Stimulated activated effector memory CD8-positive, alpha-beta T cell treated with anti-CD3 and anti-CD28 coated beads, Interleukin-12 subunit alpha, Interleukin-12 subunit beta, amount 100 ng/mL, for 72 hours (primary cell): ENCODE measurements at places on chromosomes 11 and 22.

GRCh38 chr22:38631724-38632123 lies 24.5 kb downstream of the FAM227A start:
- DNase-seq = no peak

DNA sequence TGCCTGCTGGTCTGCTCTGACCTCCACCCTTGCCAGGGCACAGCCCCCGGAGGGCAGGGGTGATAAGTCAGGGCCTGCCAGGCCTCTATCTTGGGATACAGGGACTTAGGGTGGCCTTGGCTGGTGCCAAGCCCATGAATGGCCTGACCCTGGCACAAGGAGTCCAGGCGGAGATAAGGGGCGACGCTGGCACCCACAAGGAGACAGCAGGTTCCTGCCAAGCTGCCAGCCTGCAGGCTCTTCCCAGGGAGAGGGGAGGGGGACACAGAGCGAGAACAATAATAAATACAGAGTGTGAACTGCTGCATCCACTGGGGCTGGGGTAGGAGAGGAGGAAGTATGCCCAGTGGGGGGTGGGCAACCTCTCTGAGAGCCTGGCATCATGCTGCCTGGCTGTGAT lies 978 bp downstream of the CSDC2 start:
- DNase-seq = no peak

- DNase-seq = no peak
These were observed 10.4 kb downstream of the OR52K2 start for GRCh38 chr11:4459500-4459899.

DNA sequence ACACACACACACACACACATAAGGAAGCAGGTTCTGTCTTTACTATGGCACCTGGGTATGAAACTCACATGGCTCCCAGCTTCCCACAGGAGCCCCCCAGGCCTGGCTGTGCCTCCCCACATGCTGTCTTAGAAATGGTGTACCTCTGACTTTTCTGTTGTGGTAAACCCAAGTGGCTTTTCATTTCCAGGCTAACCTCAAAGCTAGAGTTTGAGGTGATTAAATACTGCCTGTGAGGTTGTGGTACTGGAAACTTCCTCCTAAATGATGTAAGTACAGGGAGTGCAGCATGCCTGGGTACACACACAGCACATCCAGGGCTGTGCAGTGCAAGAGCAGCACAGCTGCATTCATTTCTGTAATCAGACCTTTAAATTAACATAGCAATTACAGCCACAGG lies 34.4 kb downstream of the ME3 start:
- no peak for DNase-seq

- DNase-seq = no peak
These were observed 26.5 kb downstream of the RPL27A start for GRCh38 chr11:8709002-8709672.

GRCh38 chr11:69614085-69614484 lies 26.9 kb upstream of the CCND1 start:
- no peak for DNase-seq

DNA sequence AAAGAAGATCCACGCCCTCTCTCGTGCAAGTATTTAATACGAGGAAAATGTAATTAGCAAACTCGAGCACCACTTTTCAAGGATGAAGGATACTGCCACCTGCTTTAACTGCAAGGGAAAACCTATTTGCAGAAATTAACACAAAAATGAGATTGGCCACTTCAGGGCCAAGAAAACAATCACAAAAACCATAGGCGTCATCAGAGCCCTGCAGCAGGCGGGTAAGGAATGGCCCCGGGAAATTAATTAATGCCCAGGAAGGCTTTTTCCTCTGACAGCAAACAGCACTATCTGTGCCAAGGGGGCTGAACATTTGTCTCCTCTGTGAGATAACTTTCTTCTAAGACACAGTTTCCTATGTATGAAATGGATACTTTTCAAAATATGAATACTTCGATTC lies 255.7 kb downstream of the CTTN start:
- DNase-seq = no peak

DNA sequence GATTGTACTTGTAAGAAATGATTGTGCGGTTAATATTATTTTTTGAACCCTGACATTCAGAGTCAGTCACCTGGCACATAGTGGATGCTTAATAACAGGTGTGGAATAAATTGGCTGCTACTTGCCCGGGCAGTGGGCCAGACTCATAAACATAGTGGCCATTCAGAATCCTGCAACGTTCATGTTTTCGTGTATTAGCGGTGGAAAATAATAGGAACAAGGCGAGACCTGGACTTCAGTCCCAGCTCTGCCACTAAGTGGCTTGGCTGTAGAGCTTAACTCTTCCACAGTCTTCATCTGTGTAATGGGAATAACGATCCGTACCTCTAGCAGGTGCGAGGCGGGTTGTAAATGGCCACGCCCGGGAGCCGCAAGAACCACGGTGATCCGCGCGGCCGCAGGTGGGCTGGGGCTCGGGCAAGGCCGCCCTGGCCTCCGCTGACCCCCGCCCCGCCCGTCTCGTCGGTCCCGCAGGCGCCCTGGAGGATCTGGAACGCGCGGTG lies 761 bp upstream of the TMEM25 start:
- DNase-seq = no peak

DNA sequence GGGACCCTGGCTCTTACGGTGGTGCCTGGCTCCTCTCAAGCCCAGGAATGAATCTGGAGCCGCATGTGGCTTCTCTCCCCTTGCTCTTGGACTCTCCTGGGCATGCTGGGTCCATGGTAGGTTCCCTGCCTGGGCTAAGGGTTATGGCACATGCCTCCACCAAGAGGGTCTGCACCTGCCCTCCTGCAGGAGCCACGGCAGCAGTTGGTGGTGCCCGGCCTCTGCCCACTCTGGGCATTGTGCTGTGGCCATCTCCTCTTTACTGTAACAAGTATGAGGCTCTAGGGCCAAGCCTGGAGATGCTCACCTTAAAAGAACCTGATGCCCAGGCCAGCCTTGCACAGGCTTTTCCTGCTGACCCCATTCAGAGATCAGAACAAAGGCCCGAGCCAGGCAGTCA lies 104.0 kb upstream of the PITPNB start:
- DNase-seq = no peak
